ENCODE measurements at places on chromosomes 11 and 22.

DNA sequence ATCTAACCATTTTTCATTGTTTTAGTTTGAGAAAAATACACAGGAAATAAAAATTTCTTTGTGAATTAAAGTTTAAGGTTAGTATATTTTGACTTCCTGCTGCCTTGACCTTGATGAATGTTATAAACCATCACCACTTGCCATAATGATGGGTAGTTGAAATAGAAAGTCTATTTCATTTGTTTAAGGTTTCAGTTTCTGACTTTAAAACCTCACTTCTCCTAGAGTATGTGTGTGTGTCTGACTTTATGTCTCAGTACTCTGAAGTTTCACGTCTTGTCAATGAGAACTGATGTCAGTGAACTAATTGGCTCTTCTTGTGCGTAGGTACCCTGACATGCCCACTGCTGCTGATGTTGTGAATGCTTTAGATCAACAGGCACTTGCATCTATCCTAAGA, 188.2 kb downstream of the METTL15 start:
- no peak for DNase-seq

- peak; percentile 52 for DNase-seq
These were observed 1145.6 kb upstream of the TENM4 start for GRCh38 chr11:80586464-80586863.

DNA sequence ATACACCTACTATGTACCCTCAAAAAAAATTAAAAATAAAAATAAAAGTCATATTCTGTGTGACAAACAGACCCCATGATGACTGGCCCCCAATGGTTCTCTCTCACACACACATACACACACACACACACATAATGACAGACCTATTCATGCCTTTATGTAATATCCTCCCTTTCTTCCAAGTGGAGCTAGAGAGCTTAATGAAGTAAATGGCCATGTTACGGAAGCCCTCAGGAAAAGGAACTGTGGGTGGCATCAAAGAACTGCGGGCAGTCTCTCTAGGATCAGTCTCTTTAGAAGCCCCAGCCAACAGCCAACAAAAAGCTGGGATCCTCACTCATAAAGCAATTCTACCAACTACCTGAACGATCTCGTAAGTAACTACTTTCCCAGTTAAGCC, 125.5 kb downstream of the SIK3 start:
- DNase-seq: no peak

GRCh38 chr11:59616396-59616982, 915 bp upstream of the OSBP start:
- no peak for DNase-seq

DNA sequence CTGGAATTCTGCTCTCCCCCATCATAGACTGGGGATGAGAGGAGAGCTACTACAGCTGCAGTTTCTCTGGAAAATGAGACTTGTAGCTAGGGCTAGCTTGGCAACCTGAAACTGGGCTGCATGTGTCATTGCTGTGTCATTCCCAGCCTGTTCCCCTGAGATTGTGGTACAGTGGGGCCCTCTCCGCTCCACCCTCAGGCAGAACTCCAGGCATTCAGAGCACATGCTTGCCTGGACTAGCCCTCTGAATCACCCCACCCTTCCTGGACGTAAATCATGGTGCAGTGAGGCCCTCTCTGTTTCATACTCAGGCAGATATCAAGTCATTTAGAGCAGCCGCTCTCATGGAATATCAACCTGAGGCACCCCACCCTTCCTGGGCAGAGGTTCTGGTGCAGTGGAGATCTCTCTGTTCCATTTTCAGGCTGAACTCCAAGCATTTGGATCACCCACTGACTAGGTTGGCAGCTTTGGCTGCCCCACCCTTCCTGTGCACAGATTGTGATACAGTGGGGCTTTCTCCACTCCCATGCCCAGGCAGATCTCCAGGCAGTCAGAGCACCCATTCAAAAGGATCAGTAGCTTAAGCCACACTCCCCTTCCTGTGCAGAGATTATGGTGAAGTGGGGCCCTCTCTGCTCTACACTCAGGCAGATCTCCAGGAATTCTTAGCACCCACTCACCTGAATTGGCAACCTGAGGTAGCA, 274.4 kb downstream of the C11orf87 start:
- DNase-seq: peak; percentile 34

DNA sequence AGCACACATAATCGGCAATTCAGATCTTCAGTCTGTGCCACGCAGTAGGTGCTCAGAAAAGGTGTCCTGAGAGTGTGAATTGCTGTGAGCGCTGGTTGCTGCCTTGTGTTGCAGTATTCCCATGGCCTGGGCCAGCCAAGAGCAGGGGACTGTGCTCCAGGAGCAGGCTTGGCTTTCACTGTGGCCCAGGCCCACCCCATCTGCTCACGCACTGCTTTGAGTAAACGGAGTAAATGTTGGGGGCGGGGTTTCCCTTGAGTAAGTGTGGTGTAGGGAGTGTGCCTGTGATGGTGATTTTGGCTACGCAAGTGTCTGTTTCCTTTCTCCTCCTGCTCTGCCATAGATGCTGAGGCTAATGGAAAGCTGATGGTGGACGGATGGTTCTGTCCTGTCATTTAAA, 2.3 kb downstream of the CTTN start:
- DNase-seq: no peak

DNA sequence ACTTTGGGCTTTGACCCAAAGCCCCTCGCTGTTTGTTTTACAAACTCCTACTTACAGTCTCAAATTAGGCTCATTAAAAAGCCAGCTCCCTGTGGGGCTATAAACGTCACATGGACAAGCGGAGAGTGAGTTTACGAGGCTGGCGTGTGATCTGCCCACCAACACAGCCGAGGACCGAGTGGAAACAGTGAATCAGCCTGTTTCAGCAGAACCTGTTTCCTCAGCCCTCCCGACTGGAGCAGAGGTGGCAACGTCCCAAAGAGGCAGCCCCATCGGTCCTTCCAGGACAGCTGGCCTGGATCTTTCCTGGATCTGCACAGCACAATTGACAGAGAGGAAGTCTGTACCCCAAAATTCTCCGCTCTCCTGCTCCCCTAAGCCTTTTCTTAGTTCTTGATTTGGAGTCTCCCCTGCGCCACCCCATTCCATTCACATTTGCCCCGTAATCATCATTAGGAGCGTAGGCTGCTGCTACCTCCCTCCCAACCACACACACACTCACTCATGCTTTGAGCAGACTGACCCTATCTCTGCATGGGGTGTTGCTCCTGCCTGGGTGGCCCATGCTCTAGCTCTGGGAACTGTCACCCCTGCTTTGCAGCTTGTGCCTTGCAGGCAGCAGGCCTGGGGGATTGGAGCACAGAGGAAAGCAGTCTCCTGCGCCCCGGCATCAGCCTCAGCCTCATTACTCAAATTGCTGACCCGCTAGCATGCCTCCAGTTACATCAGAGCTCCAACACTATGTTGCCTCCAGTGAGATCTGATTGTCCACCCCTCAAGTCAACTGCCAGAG, 117.8 kb downstream of the NAT10 start:
- DNase-seq: peak; percentile 91

GRCh38 chr11:65498977-65499712, at the start of gene MALAT1:
MALAT1 (plus strand) TSS chr11:65499045.
- peak; percentile 88 for DNase-seq

DNA sequence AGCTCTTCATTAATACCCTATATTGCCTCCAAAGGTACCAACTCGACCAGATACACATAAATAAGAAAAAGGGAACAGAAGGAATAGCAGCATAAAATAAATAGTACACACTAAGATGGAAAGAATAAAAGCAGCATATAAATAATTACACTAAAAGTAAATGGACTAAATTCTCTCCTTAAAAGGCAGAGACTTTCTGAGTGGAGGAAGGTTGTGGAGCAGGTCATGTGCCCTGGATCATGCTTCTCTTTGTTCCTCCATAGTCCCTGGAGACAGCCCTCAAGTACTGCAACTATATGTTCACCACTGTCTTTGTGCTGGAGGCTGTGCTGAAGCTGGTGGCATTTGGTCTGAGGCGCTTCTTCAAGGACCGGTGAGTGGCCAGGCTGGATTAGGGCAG, 101.4 kb downstream of the CACNA1I start:
- DNase-seq: no peak

Data from astrocyte (in vitro differentiated cells and primary cell).